Suppressor macrophage treated with lipopolysaccharide for 4 hours (primary cell): ENCODE measurements at places on chromosomes 5 and 9.

GRCh38 chr5:23158179-23158578 is 305.0 kb upstream of the CDH12 start:
- no peak for DNase-seq

- DNase-seq, result peak; percentile 56
Measured at GRCh38 chr9:21974722-21975409, 19.3 kb downstream of the CDKN2A start.

- DNase-seq, result no peak
Measured at GRCh38 chr9:128169925-128170324, 9.9 kb downstream of the BBLN start.

GRCh38 chr9:4865681-4866080 is 72.9 kb downstream of the RCL1 start:
- DNase-seq, result no peak

- no peak for DNase-seq
Measured at GRCh38 chr9:33923998-33924701, 107.2 kb downstream of the UBE2R2 start.

GRCh38 chr5:138963763-138964371 is 88.7 kb upstream of the LRRTM2 start:
- DNase-seq, result no peak

GRCh38 chr9:97188545-97188944 is 118.9 kb upstream of the CCDC180 start:
- DNase-seq, result no peak

DNA sequence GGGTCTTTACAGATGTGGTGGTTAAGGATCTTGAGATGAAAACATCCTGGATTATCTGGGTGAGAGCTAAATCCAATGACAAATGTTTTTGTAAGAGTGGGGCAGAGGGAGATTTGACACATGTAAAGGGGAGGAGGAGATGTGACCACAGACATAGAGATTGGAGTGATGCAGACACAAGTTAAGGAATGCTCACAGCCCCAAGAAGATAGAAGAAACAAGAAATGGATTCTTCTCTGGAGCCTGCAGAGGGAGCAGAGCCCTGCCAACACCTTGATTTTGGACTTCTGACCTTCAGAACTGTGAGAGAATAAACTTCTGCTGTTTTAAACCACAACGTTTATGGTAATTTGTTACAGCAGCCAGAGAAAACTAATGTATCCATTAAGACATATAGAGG is 21.7 kb downstream of the ITGA2 start:
- no peak for DNase-seq

DNA sequence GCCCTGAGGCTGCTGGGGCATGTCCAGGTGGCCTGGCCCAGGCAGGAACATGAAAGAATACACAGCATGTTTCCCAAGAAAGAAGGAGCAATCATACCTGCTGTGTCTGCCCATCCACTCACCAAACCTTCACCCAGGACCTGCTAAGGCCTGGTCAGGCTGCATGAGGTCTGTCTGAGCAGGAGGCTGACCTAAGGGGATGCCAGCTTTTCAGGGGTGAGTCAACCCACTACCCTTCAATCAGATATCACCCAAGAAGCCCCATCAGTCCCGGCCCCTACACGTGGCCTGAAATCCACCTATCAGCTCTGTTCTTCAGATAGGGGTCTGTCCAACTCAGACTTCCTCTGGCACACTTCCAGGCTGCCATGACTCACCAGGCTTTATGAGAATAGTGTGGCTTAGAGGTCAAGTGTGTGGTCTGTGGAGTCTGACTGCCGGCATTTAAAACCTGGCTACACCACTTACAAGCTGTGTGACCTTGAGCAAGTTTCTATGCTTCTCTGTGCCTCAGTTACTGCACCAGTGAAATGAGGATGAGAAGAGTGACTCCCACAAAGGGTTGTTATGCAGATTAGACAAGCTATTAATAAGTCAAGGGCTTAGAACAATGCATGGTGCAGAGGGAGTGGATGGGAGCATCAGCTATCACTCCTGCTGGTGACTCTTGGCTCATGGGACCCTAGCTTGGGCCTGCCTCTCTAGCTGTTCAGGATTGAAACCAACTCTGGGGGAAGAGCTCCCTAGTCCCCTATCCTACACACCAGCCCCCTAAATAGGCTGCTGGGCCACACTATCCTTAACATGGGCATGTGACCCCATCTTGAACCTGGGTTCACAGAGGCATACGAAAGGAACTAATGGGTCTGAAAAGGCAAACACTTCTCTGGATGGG is 130.3 kb downstream of the PAX5 start:
- DNase-seq, result peak; percentile 17
